ENCODE measurements at places on chromosomes 3 and 15.
A peak's percentile ranks its signal among the peaks of the same experiment; 100 is the strongest.

DNA sequence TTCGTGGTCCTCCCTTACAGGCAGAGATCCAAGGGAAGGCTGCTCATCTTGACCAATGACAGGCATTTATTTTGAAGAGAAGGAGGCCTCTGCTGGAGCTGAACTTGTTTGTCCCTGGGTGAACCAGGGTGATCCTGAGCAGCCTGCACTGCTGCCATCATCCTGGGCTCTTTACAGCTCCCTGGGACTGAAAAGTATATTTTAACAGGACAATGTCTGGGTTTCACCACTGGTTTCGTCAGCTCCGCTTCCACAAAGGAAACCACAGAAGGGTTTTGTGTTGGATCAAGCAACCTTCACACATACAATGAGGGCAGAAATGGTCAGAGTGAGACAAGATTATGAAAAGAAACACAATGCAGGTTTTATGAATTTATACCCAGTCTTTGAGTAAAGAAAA lies 400.7 kb upstream of the TPM1 start:
- DNase-seq: no peak

- DNase-seq: no peak
Measured at GRCh38 chr15:96075895-96076294, 254.6 kb upstream of the NR2F2 start.

- DNase-seq: no peak
Measured at GRCh38 chr15:64635499-64636495, 139.6 kb downstream of the RBPMS2 start.

GRCh38 chr15:45795440-45796069 lies 160.7 kb downstream of the SQOR start:
- no peak for DNase-seq

DNA sequence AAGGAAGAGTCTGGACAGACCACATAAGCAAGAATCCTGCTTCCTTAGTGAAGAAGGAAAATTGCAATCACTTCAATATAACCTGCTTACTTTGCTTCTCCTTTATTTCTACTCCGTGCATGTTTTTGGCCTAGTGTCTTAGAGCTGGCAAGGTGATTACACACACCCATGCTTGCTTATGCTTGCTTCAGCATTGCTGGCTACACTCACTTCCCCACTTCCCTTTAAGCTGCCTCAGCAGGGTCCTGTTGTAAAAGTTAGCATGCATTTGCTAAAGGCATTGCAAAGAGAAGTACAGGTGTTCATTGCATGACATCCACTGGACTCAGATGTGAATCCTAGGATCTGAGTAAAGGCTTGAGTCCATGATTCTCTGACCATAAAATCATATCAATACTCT lies 47.5 kb upstream of the STT3B start:
- DNase-seq: no peak

DNA sequence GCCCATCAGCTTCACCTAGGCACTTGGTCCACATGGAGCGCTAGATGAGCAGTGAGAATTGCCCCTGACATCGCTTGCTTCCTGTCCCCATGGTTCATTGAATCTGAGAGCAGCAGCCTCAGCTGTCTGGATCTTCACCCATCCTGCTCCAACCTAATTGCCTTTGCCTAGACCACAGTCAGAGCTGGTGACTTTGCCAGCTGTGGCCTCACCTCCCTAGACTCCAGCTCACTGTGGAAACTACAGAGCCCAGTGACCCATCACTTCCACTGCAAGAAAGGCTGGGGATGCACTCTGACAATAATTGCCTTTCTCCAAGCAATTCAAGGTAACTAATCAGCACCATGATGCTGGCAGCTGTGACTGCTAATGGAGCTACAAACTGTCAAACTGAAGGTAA lies 30.6 kb upstream of the SLC6A1 start:
- no peak for DNase-seq

GRCh38 chr3:31356941-31357340 lies 175.8 kb upstream of the STT3B start:
- DNase-seq: no peak

- DNase-seq: no peak
Measured at GRCh38 chr3:2423143-2423542, 324.5 kb downstream of the CNTN4 start.

- no peak for DNase-seq
Measured at GRCh38 chr3:28940994-28941393, 339.9 kb upstream of the RBMS3 start.

- peak; percentile 76 for DNase-seq
Measured at GRCh38 chr3:171829841-171830517, 13.2 kb upstream of the TMEM212 start.

GRCh38 chr3:172040078-172040980 lies 951 bp downstream of the FNDC3B start:
- peak; percentile 88 for DNase-seq

DNA sequence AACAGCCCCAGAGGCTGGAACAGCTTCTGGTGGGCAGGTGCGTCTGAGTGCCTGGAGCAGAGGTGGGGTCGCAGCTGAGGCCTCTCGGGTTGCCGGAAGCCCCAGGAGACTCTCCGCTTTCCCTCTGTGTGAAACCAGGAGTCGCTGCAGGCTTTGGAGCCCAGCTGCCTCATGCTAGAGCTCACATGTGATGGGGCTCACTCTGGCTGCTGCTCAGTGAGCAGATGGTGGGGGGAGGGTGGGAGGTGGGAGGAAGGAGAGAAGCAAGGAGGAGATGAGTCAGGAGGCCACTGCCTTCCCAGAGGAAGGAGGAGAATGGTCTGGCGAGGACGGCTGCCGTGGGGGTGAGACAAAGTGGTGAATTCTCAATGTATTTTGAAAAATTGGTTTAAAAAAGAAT lies 290.1 kb upstream of the CHRNA7 start:
- no peak for DNase-seq

DNA sequence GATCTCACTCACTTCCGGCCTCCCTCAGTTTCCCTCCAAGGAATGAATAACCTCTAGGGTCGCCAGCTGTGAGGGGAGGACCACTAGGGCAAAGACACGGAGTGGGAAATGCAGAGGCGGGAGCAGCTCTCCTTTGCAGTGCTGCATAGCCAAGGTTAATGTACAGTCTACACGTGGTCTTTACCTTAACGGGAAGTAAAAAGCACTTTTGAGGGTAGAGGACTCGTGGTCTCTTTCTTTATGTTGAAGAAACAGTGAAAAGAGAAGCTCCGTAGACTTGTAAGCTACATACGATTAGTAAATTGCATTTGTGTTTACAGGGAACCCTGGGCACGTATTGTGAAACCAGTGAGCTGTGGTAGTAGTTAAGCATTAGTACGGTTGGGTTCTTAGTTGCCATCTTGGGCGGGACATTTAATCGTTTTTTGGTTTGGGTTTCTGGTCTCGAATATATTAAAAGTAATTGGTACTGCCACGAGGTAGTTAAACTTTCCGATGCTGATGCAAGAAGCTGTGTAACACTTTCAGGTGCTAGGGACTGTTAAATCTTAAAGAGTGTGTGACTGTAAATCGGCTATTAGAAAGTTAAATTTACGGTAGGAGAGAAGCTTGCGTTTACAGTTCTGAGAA lies 828 bp downstream of the U2SURP start:
- no peak for DNase-seq

DNA sequence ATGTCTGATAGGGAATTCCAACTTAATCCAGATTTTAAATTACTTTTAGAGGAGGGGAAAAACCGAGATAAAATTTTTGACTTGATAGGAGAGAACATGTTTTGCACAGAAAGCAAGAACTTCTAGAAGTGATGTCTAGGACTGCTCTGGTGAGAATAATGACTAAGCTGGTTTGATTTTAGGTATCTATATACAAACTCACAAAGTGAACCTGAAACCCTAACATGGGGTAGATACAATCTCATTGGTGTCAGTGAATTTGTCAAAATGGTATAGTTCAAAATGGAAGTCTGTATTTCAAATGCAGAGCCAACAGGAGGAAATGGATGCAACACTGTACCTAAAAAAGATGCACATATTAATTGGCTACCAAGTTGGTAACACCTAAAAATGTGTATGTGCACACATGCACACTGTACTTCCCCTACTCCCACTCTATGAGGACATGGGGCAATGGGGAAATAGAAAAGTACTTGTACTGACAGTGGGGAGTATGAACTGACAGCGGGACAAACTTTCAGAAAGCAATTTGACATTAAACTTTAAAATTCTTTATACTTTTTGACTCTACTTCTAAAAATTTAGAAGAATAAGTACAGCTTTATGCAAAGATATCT lies 53.0 kb downstream of the NR1I2 start:
- DNase-seq: no peak

GRCh38 chr15:101090428-101090790 lies 161.4 kb downstream of the CHSY1 start:
- no peak for DNase-seq

- DNase-seq: no peak
Measured at GRCh38 chr3:174072675-174073074, 675.1 kb downstream of the NLGN1 start.

DNA sequence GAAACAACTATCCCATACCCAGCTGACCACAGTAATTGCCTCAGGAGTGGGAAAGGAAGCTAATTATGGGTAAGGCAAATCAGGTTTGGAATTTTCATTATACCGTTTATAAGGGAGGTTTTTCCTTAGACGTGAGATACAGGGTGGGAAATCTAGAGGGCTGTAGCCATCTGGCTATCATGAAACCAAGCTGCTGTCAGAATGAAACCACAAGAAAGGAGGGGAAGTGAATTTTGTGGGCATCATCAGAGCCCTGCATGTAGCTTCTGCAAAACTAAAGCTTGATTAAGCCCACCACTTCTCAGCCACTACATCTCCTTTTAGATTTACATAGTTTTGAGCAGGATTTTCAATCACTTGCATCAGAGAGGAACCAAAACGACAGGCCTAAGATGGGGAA lies 893.5 kb downstream of the TUSC7 start:
- no peak for DNase-seq

GRCh38 chr3:193842029-193842798 lies 249.2 kb downstream of the OPA1 start:
- DNase-seq: no peak

DNA sequence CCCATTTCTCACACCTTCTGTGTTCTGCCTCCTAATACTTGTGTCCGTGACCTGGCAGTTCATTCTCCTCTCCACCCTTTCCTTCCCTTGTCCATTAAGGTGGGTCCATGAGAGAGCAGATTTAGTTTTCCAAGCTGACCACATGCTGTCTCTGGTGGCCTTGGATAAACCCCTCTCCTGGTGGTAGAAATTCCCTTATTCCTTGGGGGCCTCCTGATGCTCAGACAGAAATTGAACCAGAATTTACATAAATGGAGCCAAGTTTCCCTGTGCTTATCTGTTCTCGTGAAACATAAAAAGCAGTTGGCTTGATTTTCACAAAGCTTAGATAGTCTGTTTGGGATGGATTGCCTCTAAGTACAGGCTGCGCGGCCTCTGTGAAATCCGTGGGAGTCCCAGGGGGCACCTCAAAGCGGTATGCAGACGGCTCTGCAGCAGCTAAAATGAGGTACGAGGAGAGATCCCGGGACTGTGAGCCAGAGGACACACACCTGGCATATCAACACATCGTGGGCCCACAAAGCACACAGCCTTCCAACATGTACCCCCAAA lies 101.0 kb upstream of the NMNAT3 start:
- DNase-seq: no peak

DNA sequence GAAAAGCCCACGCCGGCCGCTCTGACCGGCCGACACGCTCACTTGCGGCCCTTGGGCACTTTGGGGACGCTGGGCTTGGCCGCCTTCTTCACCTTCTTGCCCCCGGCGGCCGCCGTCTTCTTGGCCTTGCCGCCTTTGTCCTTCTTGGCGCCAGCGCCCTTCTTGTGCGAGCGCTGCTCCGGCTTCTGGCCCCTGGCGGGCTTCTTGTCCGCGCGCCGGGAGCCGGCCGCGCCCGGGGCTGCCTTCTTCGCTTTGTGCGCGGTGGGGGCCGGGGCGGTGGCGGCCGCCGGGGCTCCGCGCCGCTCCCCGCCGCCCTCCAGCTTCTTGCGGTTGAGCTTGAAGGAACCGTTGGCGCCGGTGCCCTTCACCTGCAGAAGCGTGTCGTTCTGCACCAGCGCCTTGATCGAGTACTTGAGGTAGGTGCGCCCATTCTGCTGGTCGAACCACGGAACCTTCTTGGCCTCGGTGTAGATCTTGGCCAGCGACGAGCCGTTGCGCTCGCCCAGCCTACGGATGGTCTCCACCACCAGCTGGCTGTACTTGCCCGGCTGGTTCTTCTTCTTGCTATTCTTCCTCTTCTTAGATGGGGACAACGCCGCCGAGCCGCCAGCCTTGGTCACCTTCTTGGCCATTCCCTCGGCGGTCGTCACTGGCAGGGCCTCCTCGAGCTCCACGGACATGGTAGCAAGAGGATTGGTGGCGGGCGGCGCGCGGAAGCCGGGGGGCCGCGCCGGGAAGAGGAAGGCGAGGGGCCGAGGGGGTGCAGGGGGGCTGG lies 36.7 kb downstream of the HMCES start:
- DNase-seq: peak; percentile 72

GRCh38 chr3:104604326-104605010 lies 762.2 kb upstream of the ALCAM start:
- DNase-seq: no peak
